ENCODE measurements at places on chromosomes 16 and 17.

DNA sequence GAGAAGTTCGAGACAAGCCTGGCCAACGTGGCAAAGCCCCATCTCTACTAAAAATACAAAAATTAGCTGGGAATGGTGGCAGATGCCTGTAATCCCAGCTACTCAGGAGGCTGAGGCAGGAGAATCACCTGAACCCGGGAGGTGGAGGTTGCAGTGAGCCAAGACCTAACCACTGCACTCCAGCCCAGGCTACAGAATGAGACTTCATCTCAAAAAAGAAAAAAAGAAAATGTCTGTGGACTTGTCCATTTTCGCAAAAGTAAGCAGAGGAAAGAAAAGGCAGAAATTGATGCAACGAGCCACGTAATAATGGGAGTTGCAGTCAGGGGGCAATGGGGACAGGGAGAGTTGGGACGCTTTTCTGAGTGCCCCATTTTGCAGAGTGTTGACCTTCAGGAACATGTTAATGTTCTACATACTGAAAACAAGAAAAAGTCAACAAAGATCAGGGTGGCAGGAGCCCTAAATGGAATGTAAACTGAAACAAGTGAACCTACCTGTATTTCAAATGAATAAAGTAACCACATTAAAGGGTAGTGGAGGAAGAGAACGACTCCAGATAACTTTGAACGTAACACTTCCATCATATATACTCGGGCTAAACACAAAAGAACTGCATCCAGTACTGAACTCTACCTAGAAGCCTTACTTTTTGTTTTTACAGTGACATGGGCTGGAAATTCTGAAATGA, 76.4 kb downstream of the CNGB1 start:
- DNase-seq: no peak

GRCh38 chr16:49578018-49578417, 204.4 kb downstream of the C16orf78 start:
- no peak for DNase-seq

- no peak for DNase-seq
These were observed 3.7 kb upstream of the KREMEN2 start for GRCh38 chr16:2960183-2961010.

- peak; percentile 42 for DNase-seq
These were observed 129.7 kb upstream of the CHMP6 start for GRCh38 chr17:80861892-80862291.

DNA sequence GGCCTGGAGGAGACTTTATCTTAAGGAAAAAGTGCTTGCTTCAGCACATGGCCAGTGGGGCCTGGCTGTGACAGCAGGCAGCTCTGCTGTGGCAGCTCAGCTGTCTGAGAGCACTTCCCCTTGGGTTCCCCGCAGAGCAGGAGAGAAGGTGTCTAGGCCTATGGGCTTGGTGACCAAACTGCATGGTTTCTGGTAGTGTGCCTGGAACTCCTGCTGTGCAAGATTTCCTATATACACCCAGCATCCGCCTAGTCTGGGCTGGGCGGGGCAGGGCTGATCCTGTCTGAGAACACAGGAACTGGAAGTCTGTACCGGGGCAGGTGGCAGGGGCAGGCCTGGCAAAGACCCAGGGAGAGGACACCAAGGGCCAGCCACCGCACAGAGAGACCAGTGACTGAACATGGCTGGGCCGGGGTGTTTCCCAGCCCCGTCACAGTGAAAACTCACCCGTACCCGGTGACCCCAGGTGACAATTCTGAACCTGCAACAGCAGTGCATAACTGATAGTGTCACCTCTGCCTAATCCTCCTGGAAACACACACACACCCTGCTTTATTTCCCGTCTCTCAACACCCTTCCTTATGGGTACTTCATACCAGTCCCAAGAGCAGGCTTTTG, 39.3 kb downstream of the CHD9 start:
- no peak for DNase-seq

- no peak for DNase-seq
These were observed 3.0 kb downstream of the RCVRN start for GRCh38 chr17:9902120-9902519.

- no peak for DNase-seq
These were observed 212.5 kb upstream of the N4BP1 start for GRCh38 chr16:48822431-48822830.

- no peak for DNase-seq
These were observed 15.6 kb downstream of the MRPS23 start for GRCh38 chr17:57834146-57834741.

- no peak for DNase-seq
These were observed 54.4 kb downstream of the SCNN1G start for GRCh38 chr16:23236983-23237382.

DNA sequence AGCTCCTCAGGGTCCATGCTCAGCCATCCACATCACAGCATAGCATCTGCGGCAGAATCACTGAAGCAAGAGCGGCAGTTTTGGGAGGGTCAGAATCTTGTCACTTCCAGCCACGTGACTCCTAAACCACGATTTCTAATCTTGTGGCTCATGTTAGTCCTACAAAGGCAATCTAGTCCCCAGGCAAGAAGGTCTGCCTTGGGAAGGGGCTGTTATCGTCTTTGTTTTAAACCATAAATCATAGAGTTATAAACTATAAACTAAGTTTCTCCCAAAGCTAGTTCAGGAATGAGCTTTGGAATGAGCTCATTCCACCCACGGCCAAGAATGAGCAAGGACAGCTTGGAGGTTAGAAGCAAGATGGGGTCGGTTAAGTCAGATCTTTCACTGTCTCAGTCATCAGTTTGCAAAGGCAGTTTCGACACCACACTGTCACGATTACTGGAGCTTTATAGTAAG, 20.8 kb upstream of the DNAH17 start:
- DNase-seq: no peak

GRCh38 chr17:54899721-54900456, 763 bp upstream of the TOM1L1 start:
- DNase-seq: no peak

DNA sequence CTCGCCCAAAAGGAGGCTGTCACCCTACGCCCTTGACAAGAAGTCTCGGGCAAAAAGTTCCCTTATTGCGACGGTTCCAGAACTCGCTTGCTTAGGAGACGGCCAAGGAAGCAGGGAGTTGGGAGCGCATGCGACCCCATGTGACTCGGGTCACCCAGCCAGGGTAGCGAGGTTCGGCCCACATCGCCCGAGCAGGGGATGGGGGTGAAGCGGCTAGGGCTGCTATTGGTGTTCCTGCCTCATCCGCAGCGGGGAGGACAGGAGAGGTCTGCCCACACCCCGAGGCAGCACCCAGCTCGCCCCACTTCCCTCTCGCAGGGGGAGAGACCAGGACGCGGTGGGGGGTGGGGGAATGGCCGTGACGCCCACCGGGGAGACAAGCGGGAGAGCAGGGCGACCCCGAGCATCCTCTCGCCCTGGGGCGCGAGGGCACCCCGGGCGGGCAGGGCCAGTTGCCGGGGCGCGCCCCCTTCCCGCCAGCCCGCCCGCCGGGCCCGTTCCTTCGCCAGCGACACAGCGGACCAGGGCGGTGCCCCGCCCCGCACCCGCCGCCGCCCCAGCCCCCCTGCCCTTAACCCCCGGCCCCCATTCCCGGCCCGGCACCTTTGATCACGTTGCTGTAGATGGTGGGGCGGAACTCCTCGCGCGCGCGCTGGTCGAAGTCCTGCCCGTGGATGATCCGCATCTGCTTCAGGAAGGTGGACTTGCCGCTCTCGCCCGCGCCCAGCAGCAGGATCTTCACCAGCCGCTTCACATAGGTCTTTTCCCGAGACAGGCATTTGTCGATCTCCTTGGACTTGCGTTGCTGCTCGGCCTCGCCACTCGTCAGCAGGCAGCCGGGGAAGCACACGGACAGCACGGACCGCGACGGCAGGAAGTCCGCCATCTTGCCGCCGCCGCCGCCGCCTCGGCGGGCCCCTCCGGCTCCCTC, 567 bp downstream of the GNA13 start:
- DNase-seq: peak; percentile 45

DNA sequence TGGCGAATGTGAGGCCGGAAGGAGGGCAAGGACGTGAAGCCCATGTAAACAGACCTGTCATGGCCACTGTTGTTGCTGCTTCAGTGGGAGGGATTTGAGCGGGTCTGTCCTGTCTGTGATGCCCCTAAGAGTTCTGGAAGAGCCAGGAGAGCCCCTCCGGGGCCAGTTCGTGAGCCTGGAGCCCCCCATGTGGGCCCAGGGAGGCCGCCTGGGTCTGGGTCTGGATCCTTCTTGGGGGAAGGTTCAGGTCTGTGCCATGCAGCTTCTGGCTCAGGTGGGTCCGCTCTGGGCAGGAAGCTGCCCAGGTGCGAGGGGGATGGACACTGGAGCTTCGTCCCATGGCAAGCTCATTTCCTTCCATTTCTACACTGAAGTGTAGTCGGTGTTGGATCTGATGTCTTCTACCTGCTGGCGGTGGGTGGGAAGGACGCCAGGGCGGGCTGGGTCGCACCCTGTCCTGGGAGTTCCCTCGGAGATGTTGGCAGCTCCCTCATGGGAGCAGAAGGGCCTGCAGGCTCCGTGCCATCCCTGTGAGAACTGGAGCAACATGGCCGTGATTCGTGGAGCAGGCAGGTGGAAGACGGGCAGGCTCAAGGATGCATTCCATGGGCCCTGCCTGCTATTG, 11.2 kb upstream of the WFIKKN1 start:
- DNase-seq: no peak

GRCh38 chr17:52419229-52419641, 260.7 kb upstream of the CA10 start:
- DNase-seq: no peak

GRCh38 chr17:71184716-71185115, 936.1 kb upstream of the SOX9 start:
- no peak for DNase-seq

DNA sequence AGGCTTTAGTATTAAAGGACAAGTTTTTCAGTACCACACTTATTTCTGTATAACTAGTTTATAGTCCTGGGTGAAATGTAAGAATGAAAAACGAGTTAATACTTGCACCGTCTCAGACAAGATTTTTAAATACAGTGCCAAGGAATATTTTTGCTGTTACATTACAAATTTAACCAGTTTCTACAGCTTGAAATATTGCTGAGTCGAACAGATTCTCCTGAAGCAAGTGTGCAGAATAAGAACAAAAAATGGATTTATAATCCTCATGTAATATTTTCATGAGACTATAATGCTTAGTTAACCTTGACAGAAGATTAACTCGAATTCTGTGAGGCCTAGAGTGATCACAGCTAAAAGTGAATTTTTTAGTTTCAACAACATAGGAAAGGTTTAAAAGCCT, 3.1 kb downstream of the NETO2 start:
- DNase-seq: no peak

GRCh38 chr16:88569614-88569984, 604 bp upstream of the ZC3H18 start:
- no peak for DNase-seq
